Stimulated activated CD8-positive, alpha-beta memory T cell treated with anti-CD3 and anti-CD28 coated beads, Interleukin-7, amount 100 ng/mL, for 48 hours (primary cell): ENCODE measurements at places on chromosomes 6 and 20.

GRCh38 chr6:103629613-103630012 lies 1230.1 kb downstream of the HACE1 start:
- DNase-seq, result no peak

DNA sequence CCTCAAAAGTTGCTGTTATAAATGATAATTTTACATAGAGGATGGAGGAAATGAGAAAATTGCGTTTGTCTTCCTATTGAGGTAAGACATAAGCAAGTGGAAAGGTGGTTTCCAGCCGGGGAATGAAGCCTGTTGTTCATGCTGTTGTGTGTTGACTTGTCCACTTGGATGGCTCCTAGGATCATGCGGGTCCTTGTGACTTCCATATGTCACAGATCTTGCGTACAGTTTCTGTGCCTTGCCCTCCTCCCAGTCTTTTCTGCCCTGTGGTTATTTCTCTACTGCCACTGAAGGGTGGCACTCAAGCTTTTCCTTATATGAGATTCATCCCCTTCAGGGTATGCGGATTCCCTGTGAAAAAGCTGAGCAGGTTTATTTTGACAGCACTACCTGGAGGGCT lies 116.6 kb downstream of the CARMIL1 start:
- DNase-seq, result no peak

DNA sequence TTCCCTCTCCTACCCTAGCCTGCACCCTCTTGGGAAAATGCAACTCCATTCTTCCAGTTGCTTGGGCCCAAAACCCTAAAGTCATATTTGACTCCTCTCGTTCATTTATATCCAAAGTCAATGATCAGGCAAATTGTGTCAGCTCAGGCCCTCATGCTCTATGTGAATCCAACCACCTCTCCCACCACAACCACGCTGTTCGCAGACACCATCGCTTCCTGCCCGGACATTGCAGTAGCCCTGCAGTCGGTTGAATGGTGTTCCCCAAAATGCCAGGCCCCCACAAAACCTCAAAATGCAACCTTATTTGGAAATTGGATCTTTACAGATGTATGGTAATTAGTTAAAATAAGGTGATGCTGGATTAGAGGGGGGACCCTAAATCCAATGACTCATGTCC lies 98.3 kb downstream of the PREX1 start:
- DNase-seq, result no peak

GRCh38 chr6:169428532-169428931 lies 174.9 kb upstream of the THBS2 start:
- DNase-seq, result no peak

DNA sequence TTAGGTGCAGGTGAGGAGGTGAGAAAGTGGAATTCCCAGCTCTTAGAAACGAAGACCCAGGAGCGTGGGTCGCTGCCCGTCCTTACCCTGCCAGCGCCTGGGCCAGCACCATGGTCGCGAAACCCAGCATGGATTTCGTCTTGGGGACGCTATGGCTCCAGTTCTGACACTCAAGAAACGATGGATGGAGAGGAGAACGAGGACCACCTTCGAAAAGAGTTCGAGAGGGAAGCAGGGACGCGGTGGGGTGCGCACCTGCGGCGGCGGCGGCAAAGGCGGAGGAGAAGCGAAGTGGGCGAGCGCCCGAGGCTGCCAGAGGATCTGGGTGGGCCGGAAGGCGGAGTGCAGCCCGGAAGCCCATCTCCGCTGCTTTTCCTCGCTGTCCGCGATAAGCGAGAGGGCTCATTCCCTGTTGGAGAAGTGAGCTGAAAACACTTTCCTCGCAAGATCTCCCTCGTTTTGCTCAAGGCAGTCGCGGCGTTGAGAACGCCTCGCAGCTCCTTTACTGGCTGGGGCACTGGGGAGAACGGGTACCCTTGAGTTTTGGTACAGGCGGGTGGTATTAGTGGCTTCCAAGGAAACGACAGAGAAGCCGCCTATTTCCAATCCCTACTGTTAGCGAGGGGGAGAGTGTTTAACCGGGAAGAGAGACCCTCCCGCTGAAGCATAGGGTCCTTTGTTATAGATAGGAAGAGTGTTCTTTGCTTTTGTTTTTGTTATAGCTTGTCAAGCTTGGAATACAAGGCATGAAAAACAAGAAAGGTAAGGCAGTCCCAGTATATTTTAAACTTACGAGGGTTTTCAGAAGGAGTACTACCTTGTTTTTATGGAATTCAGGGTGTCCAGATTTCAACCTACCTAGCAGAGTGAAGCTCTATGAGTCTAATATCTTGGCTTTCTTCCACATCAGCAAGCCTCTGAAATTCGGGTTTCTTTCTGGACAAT lies 109.5 kb downstream of the TRIM27 start:
- no peak for DNase-seq

- DNase-seq, result no peak
Measured at GRCh38 chr20:19138758-19139157, 73.7 kb upstream of the SLC24A3 start.

GRCh38 chr6:2731281-2731909 lies 19.3 kb downstream of the MYLK4 start:
- no peak for DNase-seq

- no peak for DNase-seq
Measured at GRCh38 chr6:124858564-124858963, 103.7 kb upstream of the RNF217 start.

- peak; percentile 25 for DNase-seq
Measured at GRCh38 chr6:4775494-4776130, 592 bp upstream of the CDYL start.

GRCh38 chr20:34410336-34410735 lies 47.3 kb downstream of the ITCH start:
- no peak for DNase-seq

GRCh38 chr6:12504325-12504966 lies 212.1 kb upstream of the PHACTR1 start:
- DNase-seq, result no peak

DNA sequence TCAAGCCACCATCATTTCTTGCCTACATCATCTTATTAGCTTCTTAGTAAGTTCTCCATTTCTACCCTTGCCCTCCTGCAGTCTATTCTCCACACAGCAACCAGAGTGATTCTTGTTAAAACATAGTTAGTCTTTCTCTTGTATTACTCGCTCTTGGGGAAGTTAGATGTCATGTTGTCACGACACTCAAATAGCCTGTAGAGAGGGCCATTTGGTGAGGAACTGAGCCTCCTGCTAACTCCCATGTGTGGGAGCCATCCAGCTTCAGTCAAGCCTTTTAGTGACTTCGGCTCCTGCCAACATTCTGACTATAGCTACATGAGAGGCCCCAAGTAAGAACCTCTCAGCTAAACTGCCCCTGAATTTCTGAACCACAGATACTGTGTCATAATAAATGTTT lies 395.4 kb downstream of the CDC5L start:
- no peak for DNase-seq

DNA sequence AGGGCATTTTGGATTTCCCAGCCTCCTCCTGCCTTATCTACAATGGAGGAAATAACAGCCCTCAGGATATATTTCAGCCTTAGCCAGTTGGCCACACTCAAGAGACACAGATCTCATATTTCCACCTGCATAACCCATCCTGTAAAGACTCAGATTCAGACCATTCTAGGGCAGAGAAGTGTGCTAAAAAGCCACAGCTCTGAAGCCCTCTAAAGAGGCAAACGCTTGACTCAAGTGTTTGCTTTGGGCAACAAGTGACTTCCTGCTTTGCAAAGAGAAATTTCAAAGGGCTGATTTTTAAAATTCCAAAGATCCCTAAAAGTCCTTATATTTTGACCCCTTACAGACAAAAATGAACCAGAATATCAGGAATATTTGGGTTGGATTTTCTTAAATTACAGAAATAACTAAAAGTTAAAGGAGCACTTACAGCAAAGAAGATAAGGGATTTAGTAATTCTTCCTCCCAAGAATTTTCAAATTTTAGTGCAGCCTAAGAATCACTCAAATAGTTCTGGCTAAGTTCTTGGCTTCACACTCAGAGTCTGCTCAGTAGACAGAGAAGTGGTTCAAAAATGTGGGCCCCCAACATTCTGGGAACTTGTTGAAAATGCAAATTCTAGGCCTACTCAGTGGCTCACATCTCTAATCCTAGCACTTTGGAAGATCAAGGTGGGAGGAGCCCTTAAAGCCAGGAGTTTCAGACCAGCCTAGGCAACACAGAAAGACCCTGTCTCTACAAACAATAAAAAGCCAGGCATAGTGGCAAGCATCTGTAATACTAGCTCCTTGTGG lies 18.9 kb upstream of the ADGRF5 start:
- no peak for DNase-seq

GRCh38 chr6:89610149-89610642 lies 28.4 kb downstream of the LYRM2 start:
- peak; percentile 62 for DNase-seq

DNA sequence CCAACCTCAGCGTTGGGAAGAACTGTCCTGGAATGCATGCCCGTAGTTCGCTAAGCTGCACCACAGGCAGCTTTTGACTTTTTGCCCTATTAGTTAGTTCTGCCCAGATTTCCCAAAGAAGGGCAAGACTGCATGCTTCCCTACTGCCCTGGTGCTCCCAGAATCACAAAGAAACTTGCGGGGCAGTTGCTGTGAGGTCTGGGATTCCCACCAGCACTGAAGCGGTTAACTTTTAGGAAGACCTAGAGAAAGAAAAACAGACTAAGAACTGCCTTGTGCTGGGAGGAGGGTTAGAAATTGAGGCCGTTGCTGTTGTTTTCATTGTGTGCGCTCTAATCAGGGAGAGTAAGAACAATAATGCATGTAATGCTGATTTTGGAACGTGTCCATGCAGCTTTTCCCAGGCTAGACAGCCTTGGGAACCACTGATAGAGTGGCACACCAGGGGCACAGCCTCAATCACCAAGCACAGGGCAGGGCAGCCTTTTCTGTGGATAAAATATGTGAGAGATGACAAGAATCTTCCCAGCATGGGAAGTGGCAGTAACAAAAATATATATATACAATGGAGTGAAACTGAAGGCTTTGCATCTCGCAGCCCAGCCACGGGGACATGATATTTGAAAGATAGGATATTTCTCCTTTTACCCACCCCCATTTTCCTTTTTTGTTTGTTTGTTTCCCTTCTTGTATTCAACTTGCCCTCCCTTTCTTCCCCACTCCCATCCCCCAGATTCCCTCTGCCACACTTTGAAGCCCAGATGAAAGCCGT lies 137.7 kb upstream of the HEY2 start:
- no peak for DNase-seq

GRCh38 chr20:43408848-43409576 lies 48.7 kb upstream of the SRSF6 start:
- no peak for DNase-seq

DNA sequence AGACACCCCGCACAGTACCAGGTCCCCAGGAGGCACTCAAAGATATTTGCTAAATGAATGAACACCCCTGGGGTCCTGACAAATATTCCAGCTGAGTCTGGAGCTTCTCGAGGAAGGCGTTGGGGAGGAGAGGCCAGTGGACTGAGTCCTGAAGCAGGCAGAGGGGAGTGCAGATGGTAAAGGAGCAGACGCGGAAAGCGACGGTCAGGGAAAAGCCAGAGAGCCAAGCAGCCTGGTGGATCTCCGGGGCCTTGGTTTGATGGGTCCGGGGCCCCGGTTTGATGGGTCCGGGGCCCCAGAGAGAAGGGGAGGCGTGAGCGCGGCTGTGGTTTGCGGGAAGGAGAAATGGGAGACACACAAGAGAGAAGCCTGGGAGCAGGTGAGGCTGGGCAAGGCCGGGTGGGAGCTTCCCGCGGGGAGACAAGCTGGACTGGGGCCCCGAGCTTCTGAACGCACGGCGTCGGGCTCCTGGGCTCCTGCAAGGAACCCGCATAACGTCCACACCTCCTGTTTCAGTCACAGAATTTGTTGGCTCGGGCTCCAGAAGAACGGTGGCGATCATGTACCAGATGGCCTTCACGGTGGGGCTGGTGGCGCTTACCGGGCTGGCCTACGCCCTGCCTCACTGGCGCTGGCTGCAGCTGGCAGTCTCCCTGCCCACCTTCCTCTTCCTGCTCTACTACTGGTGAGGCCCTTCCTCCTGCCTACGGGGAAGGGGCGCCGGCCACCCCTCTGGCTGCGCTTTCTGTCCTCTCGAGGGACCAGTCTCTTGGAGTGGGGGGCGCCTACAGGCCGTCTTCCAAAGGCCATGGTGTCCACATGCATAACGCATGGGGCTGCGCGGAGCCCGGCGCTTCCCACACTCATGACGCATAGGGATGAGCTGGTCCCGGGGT lies 12.1 kb downstream of the SLC22A1 start:
- DNase-seq, result no peak

DNA sequence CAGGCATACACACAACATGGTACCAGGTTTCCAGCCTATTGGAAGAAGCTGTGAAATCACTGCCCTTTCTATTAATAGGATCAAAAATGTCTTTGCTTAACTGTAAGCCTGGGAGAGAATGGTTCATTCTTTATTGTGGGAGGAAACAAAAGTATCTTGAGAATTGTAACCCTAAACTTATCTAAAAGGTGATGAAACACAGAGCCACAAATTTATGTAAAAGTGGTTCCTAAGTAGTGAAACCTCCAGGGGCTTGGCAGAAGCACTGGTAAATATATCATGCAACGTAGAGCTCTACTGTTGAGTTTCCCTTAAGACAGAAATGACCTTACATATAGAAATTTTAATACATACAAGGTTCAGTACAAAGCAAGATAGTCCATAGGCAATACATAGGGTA lies 17.2 kb upstream of the NOX3 start:
- no peak for DNase-seq

DNA sequence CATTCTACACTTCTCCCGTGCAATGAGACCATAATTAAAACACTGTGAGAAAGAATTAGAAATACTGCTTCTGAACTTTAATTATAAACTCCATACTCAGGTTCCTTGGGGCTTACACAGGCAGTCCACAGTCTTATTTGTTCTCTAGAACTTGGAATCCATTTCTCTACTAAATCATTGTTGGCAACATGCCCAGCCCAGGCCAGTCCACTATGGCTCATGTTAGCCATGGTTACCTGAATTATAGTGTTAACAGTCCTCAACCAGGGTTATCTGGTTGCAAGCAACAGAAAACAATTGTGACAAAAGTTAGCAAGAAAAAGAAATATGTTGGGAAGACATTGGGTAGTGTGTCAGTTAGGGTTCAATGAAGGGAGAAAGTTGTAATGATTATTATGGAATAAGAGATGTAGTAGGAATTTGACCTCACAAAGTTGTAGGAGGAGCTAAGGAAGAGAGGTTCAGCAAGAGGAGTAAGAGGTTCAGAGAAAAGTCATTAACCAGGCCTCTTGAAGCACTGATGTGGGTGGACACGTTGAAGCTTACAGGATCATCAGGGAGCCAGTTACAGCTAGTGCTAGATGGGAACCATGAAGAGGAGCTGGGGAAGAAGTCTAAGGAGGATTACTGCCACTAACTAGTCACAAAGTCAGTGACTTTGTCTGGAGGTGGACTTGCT lies 352.5 kb upstream of the PRND start:
- DNase-seq, result no peak

DNA sequence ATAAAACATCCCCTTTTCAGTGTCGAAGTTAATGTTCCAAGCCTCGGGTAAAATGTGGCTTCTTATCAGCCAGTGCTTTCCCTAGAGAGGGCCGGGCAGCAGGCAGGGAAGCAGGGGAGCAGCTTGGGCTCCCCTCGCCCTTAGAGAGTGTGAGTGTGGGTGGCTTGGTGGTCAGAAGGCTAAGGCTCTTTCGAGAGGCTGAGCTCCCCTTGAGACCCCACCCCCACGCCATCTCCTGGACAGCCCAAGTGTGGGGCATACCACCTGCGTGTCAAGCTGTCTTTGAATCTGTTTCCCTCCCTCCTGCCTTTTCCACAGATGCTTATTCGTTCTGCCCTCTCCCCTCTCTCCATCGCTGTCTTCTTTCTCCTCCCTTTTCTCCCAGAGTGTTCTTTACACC lies 95.1 kb upstream of the FOXP4 start:
- no peak for DNase-seq
